ENCODE measurements at places on chromosomes 6 and 20.
A peak's percentile ranks its signal among the peaks of the same experiment; 100 is the strongest.

- DNase-seq = no peak
Observed at GRCh38 chr6:169795196-169795595, 43.8 kb downstream of the ERMARD start.

GRCh38 chr6:92497281-92497680, 922.1 kb downstream of the EPHA7 start:
- no peak for DNase-seq

GRCh38 chr6:15421945-15422733, 176.3 kb downstream of the JARID2 start:
- DNase-seq = peak; percentile 61

- DNase-seq = no peak
Observed at GRCh38 chr20:48667889-48668413, 159.8 kb downstream of the PREX1 start.

DNA sequence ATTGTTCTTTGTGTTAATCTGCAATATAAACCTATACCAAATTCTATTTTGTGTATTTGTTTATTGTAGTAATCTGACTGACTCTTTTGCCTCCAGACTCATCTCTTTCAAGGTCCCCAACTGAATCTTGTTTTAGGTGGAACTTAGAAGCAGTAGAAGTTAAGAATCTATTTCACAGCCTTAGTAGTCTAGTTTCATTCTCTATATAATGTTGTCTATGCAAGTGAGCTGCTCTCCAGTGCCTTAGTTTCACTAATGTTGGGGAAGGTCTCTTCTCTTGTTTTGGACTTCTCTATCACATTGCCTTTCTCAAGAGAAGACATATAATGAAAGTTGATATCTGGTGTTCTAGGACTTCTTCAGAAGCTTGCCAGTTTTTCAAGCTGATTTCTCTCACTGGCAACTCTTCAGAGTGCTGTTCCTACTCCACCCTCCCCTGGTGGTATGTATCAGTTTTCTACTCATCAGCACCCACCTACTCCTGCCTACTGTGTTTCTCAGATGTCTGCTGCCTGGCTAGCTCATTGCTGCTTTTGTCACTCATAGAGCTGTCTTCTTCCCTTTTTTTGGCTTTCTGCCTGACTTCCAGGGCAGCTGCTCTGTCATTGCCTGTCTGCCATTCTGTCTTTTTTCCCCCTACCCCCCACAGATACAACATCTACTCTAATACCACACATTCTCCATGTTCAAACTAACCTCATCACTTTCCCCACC, 82.1 kb downstream of the PTPRA start:
- DNase-seq = no peak

DNA sequence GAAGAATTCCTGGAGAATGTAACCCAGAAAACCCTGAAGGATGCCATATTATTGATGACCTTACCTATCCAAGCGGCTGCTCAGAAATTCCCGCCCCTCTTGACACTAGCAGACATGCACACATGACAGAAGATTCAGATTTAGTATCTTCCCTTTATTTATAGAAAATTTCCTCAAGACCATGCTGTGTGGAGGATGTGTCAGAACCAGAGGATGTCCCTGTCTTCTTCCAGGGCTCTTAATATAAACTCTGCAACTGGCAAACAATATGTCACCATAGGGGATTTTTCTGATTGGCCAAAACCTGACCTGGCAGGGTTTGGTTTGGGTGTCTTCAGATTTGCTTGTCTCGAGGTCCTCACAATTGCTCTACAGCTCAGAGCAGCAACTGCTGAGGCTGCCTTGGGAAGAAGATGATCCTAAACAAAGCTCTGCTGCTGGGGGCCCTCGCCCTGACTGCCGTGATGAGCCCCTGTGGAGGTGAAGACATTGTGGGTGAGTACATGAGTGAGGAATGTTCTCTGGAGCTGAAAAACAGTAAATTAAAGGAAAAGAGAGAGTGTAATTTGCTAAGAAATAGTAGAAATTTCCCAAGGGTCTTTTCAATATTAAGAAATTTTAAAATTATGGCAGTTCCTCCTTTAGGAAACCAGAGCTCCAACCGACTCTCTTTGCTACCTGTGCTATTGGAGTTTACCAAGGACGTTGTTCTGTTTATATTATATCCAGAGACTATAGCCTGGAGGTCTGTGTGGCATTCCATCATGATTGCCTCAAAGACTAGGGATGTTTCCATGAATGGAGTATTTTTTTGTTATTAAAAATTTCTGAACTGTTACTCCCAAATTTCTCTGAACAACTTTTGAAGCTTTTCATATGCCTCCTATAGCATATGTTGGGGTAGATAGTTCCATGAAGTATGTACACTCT, at the start of gene HLA-DQA2:
Gene HLA-DQA2 (plus strand): TSS at position 361 of the 930 bp plus-strand sequence. CDS start 53 bp downstream, at position 414.
- DNase-seq = no peak

GRCh38 chr20:2640260-2640659, 12.2 kb upstream of the NOP56 start:
- no peak for DNase-seq

DNA sequence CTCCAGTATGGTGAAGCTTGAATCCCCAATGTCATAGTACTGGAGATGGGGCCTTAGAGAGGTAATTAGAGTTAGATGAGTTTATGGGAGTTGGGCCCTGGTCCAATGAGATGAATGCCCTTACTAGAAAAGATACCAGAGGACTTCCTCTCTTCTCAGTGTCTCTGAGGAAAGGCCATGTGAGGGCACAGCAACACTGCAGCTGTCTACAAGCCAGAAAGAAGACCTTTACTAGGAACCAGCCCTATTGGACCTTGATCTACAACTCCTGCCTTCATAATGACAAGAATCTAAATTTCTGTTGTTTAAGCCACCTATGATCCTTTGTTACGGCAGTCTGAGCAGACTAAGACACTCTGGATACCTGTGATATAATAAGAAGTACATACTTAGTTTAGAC, 31.4 kb upstream of the AKAP7 start:
- no peak for DNase-seq

DNA sequence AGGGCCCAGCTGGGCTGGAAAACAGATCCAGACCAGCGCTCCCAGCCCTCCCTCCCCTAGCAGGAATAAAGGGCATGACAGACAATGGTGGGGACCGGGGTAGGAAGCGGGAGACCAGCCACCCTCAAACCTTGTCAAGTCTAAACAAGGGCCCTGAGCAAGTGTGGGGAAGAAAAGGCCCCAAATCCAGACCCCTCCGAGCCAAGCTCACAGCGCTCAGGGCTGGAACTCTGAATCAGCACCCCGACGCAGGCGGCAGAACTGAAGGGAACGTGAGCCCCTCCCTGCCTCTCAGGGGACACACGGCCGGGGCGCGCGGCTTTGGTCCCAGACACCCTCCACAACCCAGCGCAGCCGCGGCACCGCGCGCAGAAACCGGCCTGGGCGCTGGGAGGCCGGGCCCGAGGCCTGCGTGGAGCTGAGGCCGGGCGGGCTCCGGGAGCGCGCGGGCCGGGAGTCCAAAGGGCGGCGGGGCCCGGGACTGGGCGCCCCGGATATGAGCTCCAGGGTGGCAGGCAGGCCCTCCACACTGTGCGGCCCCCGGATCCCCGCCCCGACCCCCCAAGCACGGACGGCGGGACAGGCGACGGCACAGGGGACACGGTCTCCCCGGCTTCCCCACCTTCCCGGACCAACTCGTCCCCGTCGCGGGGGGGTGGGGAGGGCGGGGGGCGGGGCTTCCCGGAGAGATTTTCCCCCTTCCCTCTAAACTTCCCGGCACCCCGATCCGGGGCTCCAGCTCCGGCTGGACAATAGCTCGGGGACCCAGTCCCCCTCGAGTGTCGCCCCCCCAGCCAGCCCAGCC, 641 bp downstream of the TEAD3 start:
- no peak for DNase-seq

GRCh38 chr6:118656847-118657451, 5.6 kb upstream of the CEP85L start:
- DNase-seq = peak; percentile 54

DNA sequence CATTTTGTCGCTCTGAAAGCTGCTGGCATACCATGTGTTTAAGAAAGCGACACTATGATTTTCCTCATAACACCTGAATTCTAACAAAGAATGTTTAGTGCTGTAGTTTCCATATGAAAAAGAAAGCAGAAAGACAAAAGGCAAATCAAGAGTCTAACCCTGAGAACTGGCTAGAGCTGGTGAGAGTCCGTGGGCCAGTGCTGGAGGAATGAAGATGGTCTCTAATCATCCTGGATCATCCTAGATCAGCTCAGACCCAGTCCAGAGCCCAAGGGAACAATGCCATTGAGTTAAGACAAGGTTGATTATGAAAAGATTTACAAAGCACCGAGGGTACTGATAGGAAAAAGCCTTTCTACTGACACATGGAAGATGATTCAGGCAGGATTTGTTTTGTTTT, 73.0 kb upstream of the MYLIP start:
- no peak for DNase-seq

DNA sequence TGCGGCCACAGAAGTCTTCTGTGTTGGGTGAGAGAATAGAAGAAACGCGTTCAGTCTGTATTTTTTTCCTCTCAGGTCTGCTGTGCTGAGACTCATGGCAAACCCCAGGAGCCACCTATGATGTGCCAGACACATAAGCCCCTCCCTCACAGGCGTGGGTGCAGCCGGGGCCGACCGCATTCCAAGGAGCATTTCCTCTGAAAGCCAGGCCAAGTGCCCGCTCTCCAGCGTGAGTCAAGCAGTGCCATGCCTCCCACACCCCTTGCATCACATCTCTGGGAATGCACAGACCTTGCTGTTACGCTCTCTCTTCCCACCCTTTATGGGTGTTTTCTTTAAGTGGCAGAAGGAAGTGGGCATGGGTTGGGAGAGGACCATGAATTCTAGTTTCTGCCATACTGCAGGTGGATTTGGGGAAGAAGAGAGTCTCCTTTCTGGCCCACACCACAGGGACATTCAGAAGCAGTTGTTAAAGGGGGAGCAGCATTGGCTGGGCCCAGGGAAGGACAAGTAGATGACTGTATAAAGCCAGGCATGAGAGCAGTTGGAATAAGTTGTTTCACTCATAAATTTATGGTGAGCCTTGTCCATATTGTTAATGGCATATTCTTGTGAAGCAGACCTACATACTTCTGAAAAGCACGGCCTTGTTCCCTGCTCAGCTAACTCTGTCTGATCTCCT, 37.1 kb upstream of the TFAP2A start:
- DNase-seq = no peak

DNA sequence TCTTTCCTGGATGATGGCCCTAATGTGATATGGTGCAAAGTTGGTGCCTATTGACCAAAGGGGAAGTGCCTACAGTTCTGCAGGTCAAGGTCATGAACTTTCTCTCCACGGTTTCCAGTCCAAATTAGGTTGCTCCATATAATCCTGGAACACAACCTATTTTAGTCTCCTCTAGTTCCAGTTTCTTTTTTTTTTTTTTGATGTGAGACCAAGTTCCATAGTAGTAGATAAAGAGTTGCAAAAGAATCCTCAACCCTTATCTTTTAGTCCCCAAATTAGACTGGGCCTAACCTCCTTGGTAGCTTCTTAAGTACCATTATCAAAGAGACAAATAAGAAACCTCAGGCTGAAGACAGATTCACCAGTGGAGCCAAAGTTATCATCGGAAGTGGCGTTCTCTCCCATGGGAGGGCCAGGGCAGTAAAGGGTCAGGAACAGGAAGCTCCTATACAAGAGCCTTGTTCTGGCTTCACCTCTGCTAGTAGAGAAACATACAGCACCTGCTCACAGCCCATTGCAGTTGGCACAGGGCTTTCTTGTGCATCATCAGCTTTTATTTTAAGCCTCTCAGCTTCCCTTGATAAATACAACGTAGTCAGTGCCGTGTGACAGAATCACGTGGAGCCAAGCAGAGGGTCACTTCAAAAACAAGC, 132.2 kb upstream of the RREB1 start:
- DNase-seq = no peak

- DNase-seq = no peak
Observed at GRCh38 chr6:120875900-120876299, 458.4 kb downstream of the TBC1D32 start.

- peak; percentile 80 for DNase-seq
Observed at GRCh38 chr20:25865715-25866656, 169.3 kb upstream of the ZNF337 start.

DNA sequence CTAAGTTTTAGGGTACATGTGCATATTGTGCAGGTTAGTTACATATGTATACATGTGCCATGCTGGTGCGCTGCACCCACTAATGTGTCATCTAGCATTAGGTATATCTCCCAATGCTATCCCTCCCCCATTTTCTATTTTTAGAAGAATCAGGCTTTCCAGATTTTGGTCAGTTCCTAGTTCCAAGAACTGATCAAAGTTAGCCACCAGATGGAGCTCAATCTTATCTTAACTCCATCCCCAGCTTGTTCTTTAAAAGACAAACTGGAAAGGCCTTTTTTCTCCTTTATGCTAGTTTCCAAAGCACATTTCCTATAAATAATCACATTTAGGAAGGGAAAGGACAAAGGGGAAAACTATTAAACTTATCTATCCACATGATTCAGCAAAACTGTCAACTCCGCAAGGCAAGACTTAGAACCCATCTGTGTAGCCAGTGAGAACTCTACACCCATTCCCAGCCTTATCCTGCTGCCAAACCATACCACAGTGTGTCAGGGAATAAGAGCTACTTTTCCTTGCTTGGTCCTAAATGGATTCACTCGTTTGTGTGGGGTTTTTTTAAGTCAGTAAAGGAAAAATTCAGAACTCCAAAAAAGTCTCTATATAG, 22.8 kb upstream of the KHDC1 start:
- peak; percentile 24 for DNase-seq

DNA sequence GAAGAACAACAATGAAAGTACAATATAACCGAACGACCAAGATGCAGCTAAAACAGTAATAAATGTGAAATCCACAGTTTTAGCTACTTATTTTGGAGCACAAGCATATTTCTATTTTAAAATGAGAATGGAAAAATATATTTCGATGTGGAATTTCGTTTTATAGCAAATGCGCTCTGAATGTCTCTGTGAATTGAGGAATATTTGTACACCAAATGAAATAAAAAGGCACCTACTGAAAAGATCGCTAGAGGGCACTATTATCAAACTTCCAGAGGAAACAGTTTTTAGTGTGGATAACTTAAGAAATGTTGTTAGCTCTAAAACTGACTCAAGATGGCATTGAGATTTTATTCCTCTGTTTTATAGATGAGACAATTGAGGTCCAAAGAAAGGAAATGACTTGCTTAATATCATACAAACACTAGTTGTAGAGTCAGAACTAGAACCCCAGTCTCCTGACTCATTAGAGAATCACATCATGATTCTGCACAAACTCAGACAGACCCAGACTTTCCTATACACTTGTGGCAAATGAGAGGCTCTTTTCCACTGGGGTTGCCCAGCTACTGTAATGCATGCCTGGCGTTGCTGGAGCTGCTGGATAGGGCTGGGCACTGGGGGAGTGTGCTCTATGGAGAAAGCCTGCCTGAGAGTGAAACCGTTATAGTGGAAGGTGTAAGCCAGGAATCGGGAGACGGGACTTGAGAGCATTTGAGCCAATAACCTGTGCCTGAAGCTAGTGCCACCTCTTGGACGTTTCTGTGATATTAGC, 51.9 kb downstream of the GCLC start:
- peak; percentile 82 for DNase-seq

GRCh38 chr20:31695849-31696804, 26.5 kb downstream of the BCL2L1 start:
- no peak for DNase-seq

- no peak for DNase-seq
Observed at GRCh38 chr6:70379473-70380013, 33.8 kb upstream of the FAM135A start.

- no peak for DNase-seq
Observed at GRCh38 chr6:89997456-89998445, 103.5 kb downstream of the GJA10 start.

All from activated CD4-positive, alpha-beta T cell treated with anti-CD3 and anti-CD28 coated beads, Interleukin-2, amount 50 U/mL, for 16 hours (primary cell).